ENCODE measurements at places on chromosomes 1 and 21.

DNA sequence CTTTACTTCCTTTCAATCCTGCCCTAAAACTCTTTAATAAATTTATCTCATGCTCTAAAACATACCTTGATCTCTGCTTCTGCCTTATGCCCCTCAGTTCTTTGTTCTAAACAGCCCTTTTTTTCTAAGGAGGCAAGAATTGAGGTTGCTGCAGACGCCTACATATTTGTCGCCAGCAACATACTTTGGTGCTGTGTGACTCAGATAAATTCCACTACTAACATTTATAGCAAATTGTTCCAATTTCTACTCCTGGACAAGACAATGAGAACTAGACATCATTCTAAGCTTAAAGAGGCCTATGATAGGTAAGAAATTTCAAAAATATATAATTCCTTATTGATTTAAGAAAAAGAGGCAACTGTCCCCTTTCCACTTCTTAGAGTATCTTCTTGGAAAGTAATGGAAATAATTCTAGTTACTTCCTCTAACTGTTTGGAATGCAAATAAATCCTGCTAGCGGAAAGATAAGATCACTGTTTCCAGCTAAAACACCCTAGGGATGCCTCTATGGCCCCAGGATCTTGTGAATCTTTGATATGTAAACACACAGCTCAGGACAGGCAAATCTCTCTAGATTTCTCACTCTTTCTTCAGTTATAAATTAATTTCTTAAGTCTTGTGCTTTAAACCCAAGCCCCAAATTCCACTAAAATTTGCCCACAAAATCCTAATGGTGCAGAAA lies 869.1 kb downstream of the KCNT2 start:
- DNase-seq: no peak

GRCh38 chr1:78003882-78004718 lies 639 bp upstream of the DNAJB4 start:
- DNase-seq: peak; percentile 45

DNA sequence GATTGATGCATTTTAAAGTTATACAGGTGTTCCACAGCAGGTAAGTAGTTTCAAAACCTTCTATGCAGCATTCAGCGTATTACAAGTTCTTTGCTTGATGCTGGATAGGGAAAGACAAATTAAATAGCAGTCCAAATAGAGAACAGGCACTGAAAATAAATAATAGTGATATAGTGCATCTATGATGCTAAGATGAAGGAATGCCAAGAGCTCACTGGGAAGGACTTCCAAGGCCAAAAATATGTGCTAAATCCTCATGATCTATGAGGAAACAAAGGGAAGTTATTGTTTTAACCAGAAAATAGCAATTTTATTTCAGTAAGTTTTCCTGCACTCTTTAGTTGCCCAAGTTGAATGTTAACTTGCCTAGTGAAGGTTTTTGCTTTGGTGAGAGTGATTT lies 127.8 kb upstream of the GREM2 start:
- DNase-seq: no peak

DNA sequence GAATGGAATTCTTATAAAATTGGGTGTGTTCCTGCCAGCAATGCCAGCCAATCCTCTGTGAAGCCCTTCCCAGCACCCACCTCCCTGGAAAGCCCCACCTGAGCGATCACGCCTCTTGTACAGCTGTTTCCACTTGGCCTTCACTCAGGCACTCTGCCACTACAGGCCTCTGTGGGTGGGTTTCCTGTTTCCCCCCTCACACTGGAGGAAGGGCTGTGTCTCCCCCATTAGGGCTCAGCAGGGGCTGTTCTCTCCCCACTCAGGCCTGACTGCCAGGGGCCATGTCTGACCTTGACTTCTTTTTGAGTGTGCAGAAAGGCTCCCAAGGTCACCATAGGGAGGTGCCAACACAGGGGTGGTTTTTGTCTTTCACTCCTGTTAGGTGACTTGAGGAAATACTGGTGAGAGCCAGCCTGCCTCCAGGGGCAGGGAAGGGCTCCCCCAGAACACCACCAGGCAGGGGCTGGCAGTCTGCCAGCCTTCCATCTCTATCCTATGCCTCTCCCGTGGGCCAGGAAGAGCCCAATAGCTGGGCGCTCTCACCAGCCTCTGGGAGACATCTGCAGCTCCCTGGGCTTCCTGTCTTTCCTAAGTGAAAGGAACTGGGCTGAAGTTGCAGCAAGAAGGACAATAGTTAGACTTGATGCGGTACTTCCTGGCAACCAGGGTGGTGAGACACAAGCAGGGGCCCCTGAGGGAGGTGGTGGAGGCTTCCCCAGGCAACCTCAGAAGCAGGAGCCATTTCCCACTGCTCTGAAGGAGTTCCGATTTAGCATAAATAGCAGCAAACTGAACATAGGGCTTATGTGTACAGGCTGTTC lies 49.1 kb downstream of the ELK4 start:
- DNase-seq: peak; percentile 1

DNA sequence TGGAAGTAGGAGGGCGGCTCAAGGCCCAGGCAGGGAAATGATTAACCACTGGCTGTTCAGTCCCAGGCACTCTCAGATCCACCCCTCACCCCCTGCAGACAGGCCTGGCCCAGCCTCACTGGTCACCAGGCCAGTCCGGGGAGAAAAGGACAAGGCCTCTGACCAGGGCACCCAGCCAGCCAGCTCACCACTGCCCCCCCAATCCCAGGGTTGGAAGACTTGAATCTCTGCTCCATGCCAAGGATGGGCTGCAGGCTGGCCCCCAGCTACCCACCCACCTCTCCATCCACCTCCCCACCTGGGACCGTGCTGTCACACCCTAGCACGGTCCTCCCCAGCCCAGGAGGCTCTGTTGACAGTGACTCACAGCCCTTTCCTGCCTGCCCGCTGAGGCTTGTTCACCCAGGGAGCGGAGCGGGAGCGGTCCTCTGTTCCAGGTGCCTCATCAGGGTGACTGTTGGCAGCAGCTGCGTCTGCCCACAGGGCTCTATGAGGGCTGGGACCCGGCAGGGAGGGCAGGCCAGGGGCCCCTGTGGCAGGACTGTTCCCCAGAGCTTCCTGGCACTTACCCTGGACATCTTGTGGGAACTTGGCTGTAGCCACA lies 2.2 kb downstream of the LAD1 start:
- no peak for DNase-seq

GRCh38 chr1:99602404-99602969 lies 43.4 kb upstream of the PALMD start:
- DNase-seq: no peak

- no peak for DNase-seq
These were observed 35.9 kb downstream of the EPHA2 start for GRCh38 chr1:16119926-16120325.

DNA sequence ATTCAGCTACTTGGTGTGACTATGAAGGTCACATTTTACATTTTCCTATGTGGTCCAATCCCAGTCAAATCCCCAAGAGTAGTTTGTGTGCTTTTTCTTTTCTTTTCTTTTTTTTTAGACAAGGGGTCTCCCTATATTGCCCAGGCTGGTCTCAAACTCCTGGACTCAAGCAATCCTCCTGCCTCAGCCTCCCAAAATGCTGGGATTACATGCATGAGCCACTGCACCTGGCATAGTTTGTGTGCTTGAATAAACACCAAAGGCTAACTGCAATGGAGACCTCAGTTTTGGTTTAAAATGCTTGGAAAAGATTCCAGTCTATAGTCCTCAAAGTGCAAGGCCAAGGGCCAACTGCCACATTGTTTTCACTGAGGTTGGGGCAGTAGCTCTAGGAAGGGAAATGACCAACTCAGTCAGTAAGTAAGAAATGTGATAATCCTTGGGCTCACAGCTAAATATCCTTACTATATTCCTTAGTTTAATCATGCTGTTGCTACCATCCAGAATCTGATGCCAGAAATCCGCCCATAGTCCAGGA lies 38.6 kb downstream of the EIF2B3 start:
- no peak for DNase-seq

GRCh38 chr1:75129983-75130789 lies 4.0 kb upstream of the LHX8 start:
- DNase-seq: peak; percentile 52

DNA sequence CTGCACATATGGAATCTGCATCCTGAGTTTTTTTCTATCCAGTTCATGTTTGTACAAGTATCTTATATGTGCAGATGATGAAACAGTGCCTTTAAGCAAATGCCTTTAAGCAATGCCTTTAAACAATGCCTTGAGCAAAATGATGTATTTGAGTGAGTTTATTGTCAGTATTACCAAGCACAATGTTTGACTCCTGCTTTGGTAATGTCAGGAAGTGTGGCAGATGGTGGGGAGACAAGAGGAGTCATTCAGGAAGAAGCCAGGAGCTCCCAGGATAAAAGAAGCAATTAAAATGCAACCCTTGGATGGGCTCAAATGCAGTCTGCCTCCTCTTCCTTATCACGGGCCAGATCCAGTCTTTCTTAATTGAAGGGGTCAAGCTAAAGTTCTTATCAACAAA lies 108.7 kb upstream of the KCNJ15 start:
- no peak for DNase-seq

- DNase-seq: peak; percentile 94
These were observed 45.7 kb upstream of the PRDX6 start for GRCh38 chr1:173431304-173432045.

DNA sequence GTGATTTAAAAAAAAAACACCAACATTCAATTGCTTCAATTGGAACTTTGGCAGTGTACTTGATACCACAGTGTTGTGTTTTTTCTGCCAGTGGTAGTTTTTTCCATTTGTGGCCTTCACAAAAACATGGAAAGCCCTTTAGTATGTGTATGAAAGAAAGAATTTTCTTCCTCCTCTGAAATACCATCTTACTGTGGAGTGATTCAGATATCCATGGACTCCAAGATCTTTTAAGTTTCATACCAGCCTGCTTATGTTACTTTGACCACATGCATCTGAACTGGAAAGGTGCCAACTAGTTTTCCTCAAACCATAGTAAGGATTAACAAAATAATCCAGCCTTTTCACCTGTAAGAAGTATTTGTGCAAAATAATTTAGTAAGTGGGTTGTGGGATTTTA lies 3.4 kb downstream of the PPP2R5A start:
- no peak for DNase-seq

DNA sequence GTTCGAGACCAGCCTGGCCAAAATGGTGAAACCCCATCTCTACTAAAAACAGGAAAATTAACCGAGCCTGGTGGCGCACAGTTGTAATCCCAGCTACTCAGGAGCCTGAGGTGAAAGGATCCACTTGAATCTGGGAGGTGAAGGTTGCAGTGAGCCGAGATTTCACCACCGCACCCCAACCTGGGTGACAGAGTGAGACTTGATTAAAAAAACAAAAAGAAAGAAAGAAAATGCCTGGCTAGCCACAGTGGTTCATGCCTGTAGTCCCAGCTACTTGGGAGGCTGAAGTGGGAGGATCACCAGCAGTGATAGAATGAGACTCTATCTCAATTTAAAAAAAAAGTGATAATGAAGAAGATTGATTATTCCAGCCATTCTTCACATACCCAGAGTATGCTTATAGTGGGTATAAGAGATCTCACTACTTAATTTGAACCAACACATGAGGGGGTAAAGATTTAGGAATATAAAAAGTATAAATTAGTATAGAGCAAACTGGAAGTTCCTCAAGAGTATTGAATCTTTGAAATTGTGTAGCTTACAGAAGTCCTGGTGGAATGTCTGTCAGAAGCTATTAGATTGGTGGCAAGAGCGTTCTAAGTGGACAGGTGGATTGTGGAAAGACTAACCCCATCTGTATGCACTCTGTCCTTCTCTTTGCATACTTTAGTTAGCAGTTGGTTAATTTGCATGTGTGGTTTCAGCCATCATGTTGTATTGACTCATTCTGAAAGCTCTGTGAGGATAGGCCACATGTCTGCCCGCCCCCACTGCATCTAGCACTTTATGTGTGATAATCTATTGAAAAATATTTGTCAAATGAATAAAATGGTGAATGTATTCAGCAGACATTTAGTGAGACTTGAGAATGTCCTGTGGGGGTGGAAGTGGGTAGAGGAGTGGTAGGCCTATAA lies 25.0 kb downstream of the RLF start:
- DNase-seq: no peak

DNA sequence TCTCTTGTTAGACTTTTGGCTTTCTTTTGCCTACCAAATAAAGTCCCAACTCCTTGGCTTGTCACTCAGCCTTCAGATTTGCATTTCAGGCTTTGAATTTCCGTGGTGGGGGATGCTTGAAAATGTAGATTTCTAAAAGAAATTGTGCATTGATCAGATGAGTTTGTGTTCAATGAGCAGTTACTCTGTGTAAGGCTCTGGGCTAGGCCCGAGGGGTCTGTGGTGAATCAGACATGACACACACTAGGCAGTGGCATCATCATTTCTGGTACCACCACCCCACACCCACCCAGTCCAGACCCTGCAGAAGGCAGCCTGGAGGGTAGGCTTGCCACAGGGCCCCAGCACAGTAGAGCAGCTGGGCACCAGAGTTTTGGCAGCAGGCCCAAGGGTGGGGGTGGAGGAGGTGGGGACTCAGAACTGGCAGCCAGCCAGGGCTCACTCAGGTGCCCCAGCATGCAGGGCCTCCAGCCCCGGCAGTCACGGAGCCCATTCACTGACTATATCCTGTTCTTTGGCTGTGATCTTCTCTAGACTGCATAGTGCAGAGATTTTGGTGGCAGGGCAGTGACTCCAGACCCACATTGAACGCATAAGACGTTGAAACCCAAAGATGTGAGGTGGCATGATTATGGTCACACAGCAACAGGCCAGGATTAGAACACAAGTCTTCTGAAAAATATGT lies 97.2 kb upstream of the ARTN start:
- no peak for DNase-seq

GRCh38 chr1:117001254-117001927 lies at the start of gene CD101:
CD101 (plus strand) TSS chr1:117001760; CDS start chr1:117001818, 58 bp downstream.
- no peak for DNase-seq

DNA sequence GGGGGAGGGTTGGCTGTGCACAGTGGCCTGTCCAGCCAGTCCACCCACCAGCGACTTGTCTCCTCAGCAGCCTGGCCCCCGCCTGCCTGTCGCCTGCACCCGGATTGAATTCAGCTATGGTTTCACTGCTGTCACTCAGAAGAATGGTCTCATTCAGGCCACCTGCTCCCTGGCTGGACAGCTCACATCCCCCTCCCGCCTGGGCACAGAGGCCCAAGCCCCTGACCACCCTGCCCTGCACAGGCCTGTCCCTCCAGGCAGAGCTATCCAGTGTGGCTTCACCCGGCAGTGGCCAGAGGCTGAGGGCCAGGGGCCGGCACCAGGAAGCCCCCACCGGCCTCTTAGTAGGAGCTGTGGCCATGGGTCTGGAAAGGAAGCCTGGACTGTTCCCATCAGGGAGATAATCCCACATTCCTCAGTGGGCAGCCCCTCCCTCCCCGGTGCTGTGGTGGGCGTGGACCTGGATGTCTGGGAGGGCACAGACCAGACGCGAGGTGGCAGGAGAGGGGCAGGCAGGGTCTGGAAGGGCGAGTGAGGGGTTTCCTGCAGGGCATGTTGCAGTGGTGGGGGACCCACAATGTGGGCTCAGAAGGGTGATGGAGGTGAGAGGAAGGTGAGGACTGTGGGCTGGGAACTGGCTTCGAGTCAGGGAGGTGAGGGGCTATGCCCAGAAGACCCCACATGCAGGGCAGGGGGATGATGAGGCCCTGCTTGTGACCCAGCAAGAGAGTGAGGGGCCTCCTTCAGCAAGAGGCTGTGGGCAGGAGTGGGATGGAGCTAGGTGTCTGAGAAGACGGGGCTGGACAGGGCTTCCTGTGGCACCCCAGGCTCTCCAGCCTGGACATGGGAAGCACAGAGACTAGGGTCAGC lies 30.4 kb downstream of the WNT9A start:
- DNase-seq: no peak
